Tracheal epithelial cell (primary cell): ENCODE measurements at places on chromosomes 7 and 10. TPM values are rescaled to one million over a fixed set of nuclear protein-coding genes. Genes with fewer than 3 reads are reported as not detected.

ASAH2 gene
- total RNA-seq = 0.24 and 0.64 TPM in 2 replicates

HACD1 gene
- total RNA-seq = 27.7 and 33.0 TPM in 2 replicates

KAZALD1 gene
- 0.64 and 1.2 TPM in 2 replicates for total RNA-seq

PALD1 gene
- 0.21 and 0.96 TPM in 2 replicates for total RNA-seq

PNLIPRP2 gene
- not detected in 2 replicates for total RNA-seq

NXPH1 gene
- total RNA-seq = not detected in 2 replicates

MMP21 gene
- not detected in 2 replicates for total RNA-seq

CDHR3 gene
- 0.48 and 3.2 TPM in 2 replicates for total RNA-seq

TET1 gene
- total RNA-seq = 0.21 and 0.24 TPM in 2 replicates

FAM25G gene
- total RNA-seq = not detected in 2 replicates

FASTK gene
- 71.0 and 78.1 TPM in 2 replicates for total RNA-seq

TRPV5 gene
- total RNA-seq = not detected in 2 replicates

PNLIP gene
- total RNA-seq = not detected in 2 replicates

LRRC18 gene
- total RNA-seq = not detected in 2 replicates

ZSCAN21 gene
- total RNA-seq = 7.7 and 10.9 TPM in 2 replicates

ZNF365 gene
- total RNA-seq = 0.85 and 3.4 TPM in 2 replicates

TUBB8 gene
- total RNA-seq = not detected in 2 replicates

ZCWPW1 gene
- 1.4 and 2.8 TPM in 2 replicates for total RNA-seq

DLX5 gene
- total RNA-seq = 0.24 TPM in 1 of 2 replicates, not detected in the other

SSC4D gene
- total RNA-seq = 0.64 and 5.3 TPM in 2 replicates

IKZF1 gene
- 0.24 TPM in 1 of 2 replicates, not detected in the other for total RNA-seq
